ENCODE measurements at places on chromosomes 1 and 21. TPM values are rescaled to one million over a fixed set of nuclear protein-coding genes. Genes with fewer than 3 reads are reported as not detected.

DNA sequence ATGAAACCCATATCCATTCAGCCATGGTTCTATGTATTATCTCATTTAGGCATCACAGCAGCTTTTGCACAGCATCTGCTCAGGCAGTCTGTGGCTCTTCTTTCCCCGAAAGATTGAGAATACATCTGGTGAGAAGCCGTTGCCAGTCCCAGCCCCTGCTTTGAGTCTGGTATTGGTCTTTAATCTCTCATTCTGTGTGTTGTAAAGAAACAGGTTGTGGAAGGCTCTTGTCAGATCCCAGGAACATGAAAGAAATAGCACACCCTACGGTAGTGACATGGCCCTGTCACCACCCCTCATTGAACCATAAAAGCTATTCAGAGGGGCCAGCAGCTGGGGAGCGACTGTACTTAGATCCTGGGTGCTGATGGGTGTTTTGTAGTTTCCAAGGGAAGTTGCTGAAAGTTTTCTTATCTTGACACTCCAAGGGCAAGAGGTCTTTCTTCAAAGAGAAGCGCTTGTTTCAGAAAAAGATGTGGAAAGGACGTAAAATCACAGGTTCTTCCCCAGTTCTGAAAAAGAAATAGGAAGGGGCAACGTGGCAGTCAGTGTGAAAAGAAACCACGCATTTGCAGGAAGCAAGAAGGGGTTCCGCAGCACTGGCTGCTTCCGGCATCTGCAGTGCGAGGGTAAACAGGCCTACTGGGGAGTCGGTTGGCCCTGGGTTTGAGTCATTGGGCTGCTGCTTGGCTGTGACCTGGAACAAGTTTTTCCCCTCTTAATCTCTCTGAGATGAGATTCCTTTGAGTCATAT is 145.0 kb downstream of the DHRS3 start:
- no peaks in the 10 kb centered on the region for H3K27me3 ChIP-seq
- DNase-seq, result no peak
- H3K27ac ChIP-seq, result no peak overlapping the region
- no peak overlapping the region for H3K4me3 ChIP-seq

- H3K27me3 ChIP-seq, result no peaks in the 10 kb centered on the region
- DNase-seq, result no peak
- H3K27ac ChIP-seq, result no peak overlapping the region
- no peak overlapping the region for H3K4me3 ChIP-seq
- H3K4me1 ChIP-seq, result no peaks in the 10 kb centered on the region
- no peaks in the 10 kb centered on the region for H3K36me3 ChIP-seq
These were observed 105.8 kb downstream of the MRPL39 start for GRCh38 chr21:25501462-25501861.

DNA sequence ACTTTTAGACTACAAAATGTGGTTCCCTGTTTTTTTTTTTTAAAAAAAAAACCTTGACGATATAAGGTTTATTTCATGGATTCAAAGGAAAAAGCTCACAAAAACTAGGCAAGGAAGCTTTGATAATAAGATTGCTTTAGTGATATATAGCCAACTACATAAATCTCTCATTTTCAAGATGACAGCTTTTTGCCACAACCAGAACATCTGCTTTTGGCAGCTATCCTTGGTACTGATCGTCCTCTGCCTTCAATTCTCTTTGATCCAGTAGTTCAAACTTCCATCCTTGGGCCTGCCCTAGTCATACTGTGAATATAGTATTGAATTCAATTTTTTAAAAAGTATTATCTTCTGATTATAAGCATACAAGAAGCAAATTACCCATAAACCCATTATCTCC is 72.9 kb upstream of the CD53 start:
- no peaks in the 10 kb centered on the region for H3K27me3 ChIP-seq
- DNase-seq, result no peak
- H3K36me3 ChIP-seq, result no peaks in the 10 kb centered on the region
- H3K4me1 ChIP-seq, result no peaks in the 10 kb centered on the region
- H3K4me3 ChIP-seq, result no peak overlapping the region
- no peak overlapping the region for H3K27ac ChIP-seq

The AGMAT gene
- 4.0 TPM for total RNA-seq

- no peak overlapping the region for H3K27ac ChIP-seq
- no peaks in the 10 kb centered on the region for H3K4me1 ChIP-seq
- DNase-seq, result no peak
- no peak overlapping the region for H3K4me3 ChIP-seq
- H3K27me3 ChIP-seq, result no peaks in the 10 kb centered on the region
- no peaks in the 10 kb centered on the region for H3K36me3 ChIP-seq
These were observed 8.4 kb downstream of the C1orf115 start for GRCh38 chr1:220698607-220699016.

The C1orf94 gene
- total RNA-seq, result 1.9 TPM

GRCh38 chr1:11740258-11741192 is 4.6 kb downstream of the AGTRAP start:
- no peak for DNase-seq
- H3K36me3 ChIP-seq, result peaks cover 12% of the 10 kb centered on the region
- no peak overlapping the region for H3K27ac ChIP-seq
- H3K4me1 ChIP-seq, result peaks cover 4% of the 10 kb centered on the region

DNA sequence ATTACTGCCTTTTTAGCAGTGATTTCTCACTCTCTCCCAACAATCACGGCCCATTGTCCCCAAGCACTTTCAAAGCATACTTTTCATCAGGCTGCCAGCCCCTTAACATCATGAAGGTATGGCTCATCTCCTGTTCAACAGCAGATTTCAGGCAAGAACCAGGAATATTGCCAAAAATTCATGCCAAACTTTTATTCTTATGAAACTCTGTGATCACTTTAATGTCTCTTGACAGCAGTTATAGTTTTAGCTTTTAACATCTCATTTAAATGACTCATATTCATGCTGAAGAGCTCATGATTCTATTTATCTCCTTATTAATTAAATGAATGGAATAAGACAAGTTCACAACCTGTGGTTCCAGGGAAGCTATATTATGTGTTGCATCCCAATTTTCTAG is 235.1 kb downstream of the GRIK1 start:
- H3K4me3 ChIP-seq, result no peak overlapping the region
- H3K27ac ChIP-seq, result no peak overlapping the region
- no peaks in the 10 kb centered on the region for H3K27me3 ChIP-seq
- no peaks in the 10 kb centered on the region for H3K4me1 ChIP-seq
- DNase-seq, result no peak

GRCh38 chr1:206143537-206144172 is 26.5 kb upstream of the AVPR1B start:
- H3K4me1 ChIP-seq, result no peaks in the 10 kb centered on the region
- no peaks in the 10 kb centered on the region for H3K36me3 ChIP-seq
- H3K27ac ChIP-seq, result no peak overlapping the region
- DNase-seq, result no peak
- no peaks in the 10 kb centered on the region for H3K27me3 ChIP-seq

DNA sequence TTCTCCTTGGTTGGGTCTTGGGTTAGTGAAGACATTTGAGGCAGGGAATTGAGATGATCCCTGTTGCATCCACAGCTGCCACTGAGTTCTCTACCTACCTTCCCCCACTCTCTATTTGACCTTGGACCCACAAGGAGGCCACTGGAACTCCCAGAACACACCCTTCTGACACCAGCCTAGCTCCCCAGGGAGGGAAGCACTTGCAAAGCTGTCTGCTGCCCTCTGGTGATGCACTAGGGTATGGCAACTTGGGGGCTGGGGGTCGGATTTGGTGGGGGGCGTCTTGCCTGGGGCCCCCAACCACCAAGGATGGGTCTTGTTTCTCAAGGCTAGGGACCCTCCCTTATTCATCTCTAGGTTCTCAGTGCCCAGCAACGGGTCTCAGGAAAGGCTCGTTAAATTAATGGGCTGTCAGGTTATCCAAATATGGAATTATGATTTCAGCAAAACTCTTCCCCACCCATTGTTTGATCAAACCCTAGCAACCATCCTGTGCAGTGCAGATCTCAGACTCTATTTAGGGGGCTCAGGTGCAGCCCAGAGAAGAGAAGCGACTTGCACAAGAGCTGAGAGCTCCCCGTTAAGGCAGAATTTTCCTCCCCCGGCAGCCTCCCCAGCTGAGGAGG is 177.8 kb upstream of the KLHDC7A start:
- no peak overlapping the region for H3K27ac ChIP-seq
- peaks cover 11% of the 10 kb centered on the region for H3K4me1 ChIP-seq
- no peaks in the 10 kb centered on the region for H3K27me3 ChIP-seq
- H3K4me3 ChIP-seq, result no peak overlapping the region

The MMP23B gene
- total RNA-seq, result 13.7 TPM

DNA sequence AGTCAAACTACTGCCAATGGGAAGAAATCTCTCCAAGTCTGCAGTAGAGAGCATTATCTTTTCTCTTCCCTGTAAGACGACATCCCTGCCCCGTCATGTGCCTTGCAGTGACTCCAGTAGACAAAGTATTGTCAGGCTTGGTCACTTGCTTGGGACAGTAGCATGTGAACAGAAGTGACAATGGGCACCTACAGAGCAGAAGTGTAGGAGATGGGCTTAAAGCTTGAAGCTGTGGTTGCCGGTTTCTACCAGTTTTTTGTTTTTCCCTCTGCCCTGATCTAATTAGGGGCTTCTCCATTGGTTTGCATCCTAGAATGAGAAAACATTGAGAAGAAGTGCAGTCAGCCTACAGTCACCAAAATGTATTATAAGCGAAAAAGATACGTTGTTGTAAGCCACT is 12.7 kb downstream of the F3 start:
- H3K4me1 ChIP-seq, result peaks cover 2% of the 10 kb centered on the region
- no peak for DNase-seq
- H3K27me3 ChIP-seq, result no peaks in the 10 kb centered on the region
- peaks cover 42% of the 10 kb centered on the region for H3K36me3 ChIP-seq

DNA sequence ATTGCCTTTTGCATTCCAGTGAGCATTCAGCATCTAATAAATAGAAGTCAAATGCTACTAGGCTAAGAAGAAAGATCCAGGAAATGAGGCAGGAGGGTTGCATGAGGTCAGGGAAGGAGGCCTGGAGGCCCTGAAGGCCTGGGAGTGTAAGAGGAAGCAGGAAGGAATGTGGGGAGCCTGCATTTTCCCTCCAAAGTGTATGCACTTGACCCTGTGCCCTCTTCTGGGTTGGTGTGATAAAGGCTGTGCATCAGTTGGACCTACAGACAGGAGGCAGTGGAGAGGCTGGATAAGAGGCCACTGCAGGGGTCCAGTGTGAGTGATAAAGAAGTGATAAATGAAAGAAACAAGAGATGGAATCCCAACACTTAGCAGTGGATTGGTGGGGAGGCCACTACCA is 20.4 kb downstream of the KIAA1614 start:
- no peak overlapping the region for H3K27ac ChIP-seq
- H3K27me3 ChIP-seq, result no peaks in the 10 kb centered on the region
- H3K36me3 ChIP-seq, result peaks cover 2% of the 10 kb centered on the region
- no peak for DNase-seq
- no peaks in the 10 kb centered on the region for H3K4me1 ChIP-seq

DNA sequence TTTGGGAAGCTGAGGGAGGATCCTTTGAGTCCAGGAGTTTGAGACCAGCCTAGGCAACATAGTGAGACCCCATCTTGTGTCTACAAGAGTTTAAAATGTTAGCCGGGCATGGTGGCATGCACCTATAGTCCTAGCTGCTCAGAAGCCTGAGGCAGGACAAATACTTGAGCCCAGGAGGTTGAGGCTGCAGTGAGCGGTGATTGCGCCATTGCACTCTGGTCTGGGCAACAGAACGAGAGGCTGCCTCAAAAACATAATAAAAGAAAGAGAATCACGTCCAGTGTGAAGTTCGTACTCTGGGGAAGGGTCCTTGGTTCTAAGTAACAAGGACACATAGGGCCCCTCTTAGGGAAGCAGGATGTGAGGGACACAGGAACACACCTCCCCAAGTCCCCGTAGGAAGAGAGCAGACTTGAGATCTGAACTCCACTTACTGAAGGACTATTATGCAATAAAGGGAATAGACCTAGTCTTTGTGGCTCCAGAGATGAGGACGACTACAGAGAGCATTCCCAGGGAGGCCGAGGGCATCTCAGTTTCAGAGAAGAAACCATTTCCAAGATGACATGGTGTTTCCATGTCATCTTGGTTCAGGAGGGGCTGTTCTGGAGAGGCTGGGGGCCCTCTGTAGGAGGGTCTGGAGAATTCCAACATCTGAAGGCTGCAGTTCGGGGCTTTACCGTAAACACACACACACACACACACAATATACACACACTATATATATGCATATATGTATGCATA is 10.8 kb upstream of the ENO1 start:
- H3K27me3 ChIP-seq, result no peaks in the 10 kb centered on the region
- no peak overlapping the region for H3K27ac ChIP-seq
- DNase-seq, result no peak
- no peak overlapping the region for H3K4me3 ChIP-seq
- no peaks in the 10 kb centered on the region for H3K36me3 ChIP-seq

DNA sequence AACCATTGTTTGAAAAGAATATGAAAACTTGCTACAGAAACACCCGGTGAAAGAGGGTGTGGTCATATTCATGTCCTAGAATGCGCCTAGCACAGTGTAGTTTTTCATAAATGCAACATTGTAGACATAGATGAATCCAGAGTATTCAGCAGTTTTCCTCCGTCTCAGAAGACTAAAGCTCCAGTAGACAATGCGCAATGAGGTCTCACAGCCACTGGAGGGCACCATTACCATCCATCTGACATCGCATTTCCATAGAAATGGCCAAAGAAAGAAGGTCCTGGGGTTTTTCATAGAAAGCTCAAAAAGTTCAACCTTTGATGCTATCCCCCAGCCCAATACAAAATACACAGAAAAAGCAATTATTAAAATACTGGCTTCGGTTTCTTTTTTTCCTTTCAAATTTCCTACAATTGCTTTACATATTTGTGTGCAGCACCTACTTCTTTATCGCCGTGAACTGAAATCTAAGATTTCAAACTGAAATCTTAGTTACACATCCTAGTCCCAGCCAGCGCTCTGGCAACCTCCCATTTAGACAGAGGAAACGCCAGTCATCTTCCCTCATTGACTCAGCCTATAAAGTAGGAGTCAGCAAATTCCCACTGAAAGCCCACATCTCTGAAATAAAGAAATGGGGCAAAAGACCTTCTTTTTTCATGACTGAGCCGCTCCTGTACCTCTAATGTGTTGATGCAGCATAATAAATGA is 3.9 kb upstream of the CD58 start:
- no peak for DNase-seq
- no peaks in the 10 kb centered on the region for H3K4me1 ChIP-seq
- H3K36me3 ChIP-seq, result no peaks in the 10 kb centered on the region
- H3K27me3 ChIP-seq, result no peaks in the 10 kb centered on the region
- H3K27ac ChIP-seq, result no peak overlapping the region
- no peak overlapping the region for H3K4me3 ChIP-seq

GRCh38 chr21:33754481-33754880 is 112.2 kb downstream of the ITSN1 start:
- H3K4me3 ChIP-seq, result no peak overlapping the region
- peaks cover 4% of the 10 kb centered on the region for H3K36me3 ChIP-seq
- DNase-seq, result no peak
- H3K27me3 ChIP-seq, result no peaks in the 10 kb centered on the region
- no peak overlapping the region for H3K27ac ChIP-seq

DNA sequence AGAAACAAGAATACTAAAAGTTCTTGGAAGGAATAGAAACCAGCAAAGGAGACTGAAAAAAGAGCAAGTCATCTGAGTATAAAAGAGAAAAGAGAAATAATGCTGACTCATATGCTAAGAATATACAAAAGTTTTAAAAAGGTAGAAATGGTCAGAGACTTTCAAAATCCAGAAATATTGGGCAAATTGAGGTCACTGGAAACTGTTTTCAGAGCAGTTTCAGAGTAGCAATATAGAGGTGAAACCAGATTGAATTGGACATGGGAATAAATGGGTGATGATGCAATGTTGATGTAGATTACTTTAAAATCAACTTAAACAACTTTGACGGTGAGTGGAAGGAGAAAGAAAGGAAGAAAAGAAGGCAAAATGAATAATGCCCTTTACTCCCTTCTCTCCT is 1.8 kb upstream of the RPS6KC1 start:
- H3K27me3 ChIP-seq, result no peaks in the 10 kb centered on the region
- no peak overlapping the region for H3K27ac ChIP-seq
- no peak for DNase-seq
- H3K4me1 ChIP-seq, result no peaks in the 10 kb centered on the region

All from H9 (cell line).